Glomerular endothelial cell (primary cell): ENCODE measurements at places on chromosomes 1 and 21. TPM values are rescaled to one million over a fixed set of nuclear protein-coding genes. Genes with fewer than 3 reads are reported as not detected.

Gene RNU1-3
- under 0.01 TPM in 2 replicates for total RNA-seq

Gene SPATA1
- total RNA-seq: 7.2 TPM in 1 of 2 replicates, not detected in the other

Gene HMGCS2
- total RNA-seq: not detected in 2 replicates

Gene SMIM12
- total RNA-seq: 34.1 and 40.2 TPM in 2 replicates

Gene FMO5
- 0.34 and 1.2 TPM in 2 replicates for total RNA-seq

Gene GJA8
- not detected in 2 replicates for total RNA-seq

Gene CD160
- total RNA-seq: not detected in 2 replicates

Gene PLXNA2
- 142 and 181 TPM in 2 replicates for total RNA-seq

Gene GPR25
- not detected in 2 replicates for total RNA-seq

Gene SLC35F3
- 0.87 TPM in 1 of 2 replicates, not detected in the other for total RNA-seq

Gene AADACL3
- total RNA-seq: not detected in 2 replicates

Gene TINAGL1
- 286 and 412 TPM in 2 replicates for total RNA-seq

Gene SHISAL2A
- total RNA-seq: not detected in 2 replicates

Gene CFHR3
- not detected in 2 replicates for total RNA-seq

Gene CLCA1
- not detected in 2 replicates for total RNA-seq

Gene S100B
- not detected in 2 replicates for total RNA-seq

Gene FNBP1L
- 62.7 and 83.0 TPM in 2 replicates for total RNA-seq
